ENCODE measurements at places on chromosomes 4 and X.

DNA sequence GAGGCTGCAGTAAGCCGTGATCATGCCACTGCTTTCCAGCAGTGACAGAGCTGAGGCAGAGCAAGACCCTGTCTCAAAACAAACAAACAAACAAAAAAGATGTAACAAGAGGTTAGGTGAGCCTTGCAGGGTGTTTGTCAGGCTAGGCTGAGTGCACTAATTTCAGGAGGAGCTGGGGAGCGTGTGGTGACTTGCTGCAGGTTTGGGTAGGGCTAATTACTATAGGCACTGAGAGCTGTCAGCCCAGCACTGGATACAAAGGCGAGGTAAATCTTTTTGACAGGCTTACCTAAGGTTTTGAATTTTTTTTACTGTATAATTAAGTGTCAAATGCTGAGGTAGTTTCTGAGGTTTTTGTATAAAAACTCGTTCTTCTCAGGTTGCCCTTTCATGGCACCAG lies 29.8 kb upstream of the SH3D19 start:
- DNase-seq: no peak

- DNase-seq: no peak
Observed at GRCh38 chr4:100366213-100366612, 151.6 kb downstream of the EMCN start.

DNA sequence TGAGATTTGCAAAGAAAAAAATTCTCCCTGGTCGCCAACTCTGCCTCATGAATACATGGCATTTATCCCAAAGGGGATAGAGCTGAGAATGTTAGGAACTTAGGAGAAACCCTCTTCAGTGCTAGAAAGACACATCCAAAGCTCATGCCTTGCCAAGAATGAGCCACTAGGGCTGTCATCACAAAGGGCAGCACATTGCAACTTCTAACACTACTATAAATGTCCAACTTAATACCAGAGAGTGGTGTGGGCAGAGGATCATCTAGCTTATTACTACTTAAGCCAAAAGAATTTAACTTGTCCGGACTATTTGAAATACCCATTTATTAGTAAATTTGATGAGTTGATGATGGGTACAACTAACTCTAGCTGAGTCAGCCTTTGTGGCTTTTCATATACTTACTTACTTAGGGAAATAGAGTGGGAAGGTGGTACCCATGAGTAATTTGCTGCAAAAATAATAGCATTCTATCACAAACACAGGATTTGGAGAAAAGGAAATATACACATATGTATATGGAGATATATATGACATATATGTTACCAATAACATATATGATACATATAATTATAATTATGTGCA lies 66.3 kb upstream of the GAB1 start:
- no peak for DNase-seq

DNA sequence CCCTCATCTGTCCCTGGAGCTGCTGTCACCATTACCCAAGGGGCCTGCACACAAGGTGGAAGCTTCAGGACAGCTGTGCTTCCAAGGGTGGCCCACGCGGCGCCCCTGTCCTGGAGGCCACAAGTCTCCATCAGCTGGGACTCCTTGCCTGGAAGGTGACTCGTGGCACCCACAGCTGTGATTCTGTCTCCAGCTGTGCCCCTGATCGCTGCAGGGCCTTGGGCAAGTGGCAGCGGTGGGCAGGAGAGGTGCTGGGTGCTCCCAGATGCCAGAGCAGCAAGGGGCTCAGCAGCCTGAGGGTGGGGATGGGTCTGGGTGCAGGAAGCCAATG lies 9.0 kb upstream of the DUSP9 start:
- DNase-seq: no peak

DNA sequence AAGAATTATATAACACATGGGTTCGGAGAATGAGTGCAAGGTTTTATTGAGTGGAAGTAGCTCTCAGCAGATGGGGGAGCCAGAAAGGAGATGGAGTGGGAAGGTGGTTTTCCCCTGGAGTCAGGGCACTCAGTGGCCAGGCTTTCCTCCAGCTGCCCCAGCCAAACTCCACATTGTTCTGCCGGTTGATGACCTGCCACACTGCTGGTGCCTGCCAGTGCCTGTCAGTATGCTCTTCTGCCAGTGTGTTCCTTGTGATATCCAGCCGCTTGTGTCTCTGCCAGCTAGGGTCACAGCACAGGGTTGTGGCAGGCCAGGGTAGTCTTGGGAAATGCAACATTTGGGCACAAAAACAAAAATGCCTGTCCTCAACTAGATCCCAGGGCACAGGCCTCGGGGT lies 604.8 kb upstream of the TECRL start:
- no peak for DNase-seq

Measured in activated naive CD4-positive, alpha-beta T cell treated with anti-CD3 and anti-CD28 coated beads, Interleukin-2, amount 50 U/mL, for 16 hours (primary cell).